ENCODE measurements at places on chromosomes 6 and 20.
A peak's percentile ranks its signal among the peaks of the same experiment; 100 is the strongest.

- no peak for DNase-seq
Observed at GRCh38 chr20:43844778-43845614, 69.7 kb upstream of the TOX2 start.

GRCh38 chr6:134446218-134446848, 128.4 kb upstream of the SGK1 start:
- DNase-seq = no peak

DNA sequence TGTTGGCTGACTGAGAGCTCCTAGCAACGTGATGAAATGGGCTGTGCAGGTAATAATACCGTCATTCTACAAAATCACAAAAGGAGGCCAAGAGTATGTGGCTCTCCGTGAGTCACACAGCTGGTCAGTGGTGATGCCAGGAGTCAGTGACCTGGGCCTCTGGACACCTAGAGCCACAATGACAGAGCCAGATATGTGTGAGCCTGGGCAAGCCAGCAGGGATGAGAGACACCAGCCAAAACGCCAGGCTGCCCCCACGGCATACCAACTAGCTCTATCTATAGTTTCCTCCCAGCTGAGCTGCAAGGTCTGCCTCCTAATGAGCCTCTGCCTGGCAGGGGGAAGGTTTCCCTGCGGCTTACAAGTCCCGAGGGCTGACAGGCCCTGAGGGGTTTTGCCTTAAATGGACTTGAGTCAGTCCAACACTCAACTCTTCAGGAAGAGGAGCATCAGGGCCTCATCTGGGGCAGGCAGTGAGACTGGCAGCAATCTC, 70.0 kb downstream of the CPNE5 start:
- no peak for DNase-seq

DNA sequence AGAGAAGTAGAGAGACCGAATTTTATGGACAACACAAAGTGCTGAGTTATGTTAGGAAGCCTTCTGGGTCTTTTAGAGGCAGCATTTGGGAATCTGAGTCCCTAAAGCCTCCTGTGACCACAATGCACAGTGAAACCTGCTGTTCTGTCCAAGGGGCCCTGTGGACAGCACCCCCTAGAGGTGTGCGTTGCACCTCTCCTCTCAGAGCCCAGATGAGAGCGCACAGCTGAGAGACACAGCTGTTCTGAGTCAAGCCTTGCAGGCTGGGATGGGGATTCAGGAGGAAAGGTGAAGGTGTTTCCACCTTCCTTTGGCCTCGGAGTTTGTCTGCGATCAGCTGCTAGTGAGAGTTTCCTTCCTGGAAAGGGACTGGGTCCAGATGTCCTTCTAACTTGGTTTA, 13.0 kb downstream of the PCK1 start:
- no peak for DNase-seq

DNA sequence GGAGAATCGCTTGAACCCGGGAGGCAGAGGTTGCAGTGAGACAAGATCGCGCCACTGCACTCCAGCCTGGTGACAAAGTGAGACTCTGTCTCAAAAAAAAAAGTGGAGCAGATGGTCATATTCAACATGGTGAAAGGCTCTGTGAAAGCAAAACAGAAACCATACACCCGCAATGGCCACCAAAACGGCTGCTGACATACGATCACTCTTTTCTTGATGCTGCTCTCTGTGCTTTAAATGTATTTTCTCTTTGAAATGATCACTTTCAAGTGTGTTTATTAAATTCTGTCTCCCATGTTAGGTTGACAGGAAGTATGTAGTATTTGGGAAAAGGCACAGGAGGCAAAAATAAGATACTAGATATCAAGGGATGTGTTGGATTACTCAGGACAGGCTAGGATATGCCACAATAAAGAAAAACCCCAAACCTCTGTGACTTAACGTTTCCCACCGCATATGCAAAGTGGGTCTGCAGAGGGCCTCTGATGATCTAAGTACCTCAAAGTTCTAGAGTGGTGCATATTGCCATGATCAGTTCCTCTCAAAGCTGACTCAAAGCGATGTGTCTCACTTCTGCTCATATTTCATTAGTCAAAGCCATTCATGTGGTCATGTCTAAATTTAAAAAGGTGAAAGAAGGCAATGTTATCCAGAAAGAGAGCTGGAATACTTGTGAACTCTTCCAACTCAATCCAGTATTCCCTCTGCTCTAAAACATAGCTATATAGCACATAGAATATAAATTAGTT, 155.1 kb upstream of the SOX4 start:
- DNase-seq = no peak

- no peak for DNase-seq
Observed at GRCh38 chr6:127641905-127642304, 64.9 kb downstream of the C6orf58 start.

- no peak for DNase-seq
Observed at GRCh38 chr20:3312940-3313682, 74.1 kb upstream of the SLC4A11 start.

GRCh38 chr6:40959781-40960327, 79.2 kb downstream of the UNC5CL start:
- DNase-seq = no peak

DNA sequence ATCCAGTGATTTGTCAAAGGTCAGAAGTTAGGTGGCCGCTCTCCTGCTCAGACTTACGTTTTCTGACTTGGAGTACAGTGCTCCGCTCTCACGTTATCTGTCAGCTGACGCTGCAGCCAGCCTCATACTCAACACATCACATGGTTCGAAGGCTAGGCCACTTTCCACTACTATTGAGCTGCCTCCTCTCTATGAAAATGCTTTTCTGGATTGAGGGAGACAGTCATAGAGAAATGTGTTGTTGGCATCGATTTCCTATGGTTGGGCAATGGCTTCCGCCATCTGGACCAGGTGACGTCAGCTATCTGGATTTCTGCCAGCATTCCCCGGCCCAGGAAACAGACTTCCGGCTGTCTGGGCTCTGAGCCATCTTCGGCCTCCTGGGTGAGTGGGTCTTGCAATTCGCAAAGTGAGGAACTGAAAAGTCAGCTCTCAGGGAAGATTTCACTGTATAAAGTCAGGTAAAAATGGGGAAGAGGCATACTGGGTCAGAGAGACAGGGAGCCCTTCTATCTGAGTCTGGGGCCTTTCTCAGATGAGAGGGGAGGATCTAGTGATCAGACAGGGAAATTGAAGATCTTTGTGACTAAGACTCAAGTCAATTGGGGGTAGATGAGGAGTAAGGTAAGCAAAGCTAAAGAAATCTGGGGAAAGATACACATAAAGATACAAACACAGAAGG, 37.5 kb upstream of the IER3 start:
- DNase-seq = peak; percentile 4

DNA sequence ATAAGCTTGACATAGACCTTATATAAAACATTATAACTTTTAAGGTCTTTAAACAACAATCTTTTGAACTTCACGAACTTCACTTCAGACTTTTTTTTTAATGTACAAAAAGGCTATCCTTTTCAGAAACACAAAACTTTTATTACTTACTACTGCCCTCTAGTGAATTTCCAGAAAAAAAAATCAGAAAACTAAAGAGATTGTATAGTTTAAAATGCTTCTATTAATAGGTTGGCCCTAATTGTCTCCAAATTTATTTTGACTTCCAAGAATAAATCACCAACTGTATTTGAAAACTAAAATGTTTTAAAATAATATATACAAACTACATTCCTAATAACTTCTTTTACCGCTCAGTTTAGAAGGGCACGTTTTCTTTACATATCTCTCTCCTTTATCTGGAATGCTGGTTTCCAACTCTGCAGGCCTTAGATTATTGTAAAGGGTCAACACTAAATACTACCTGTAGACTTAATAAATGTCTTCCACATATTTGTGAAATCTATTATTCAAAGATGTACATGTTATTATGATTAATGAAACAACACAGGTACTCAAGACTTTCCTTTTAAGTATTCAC, 66.8 kb downstream of the LMBRD1 start:
- no peak for DNase-seq

- no peak for DNase-seq
Observed at GRCh38 chr6:3569816-3570215, 113.0 kb upstream of the SLC22A23 start.

GRCh38 chr20:49945701-49946477, 9.7 kb downstream of the RNF114 start:
- DNase-seq = no peak

DNA sequence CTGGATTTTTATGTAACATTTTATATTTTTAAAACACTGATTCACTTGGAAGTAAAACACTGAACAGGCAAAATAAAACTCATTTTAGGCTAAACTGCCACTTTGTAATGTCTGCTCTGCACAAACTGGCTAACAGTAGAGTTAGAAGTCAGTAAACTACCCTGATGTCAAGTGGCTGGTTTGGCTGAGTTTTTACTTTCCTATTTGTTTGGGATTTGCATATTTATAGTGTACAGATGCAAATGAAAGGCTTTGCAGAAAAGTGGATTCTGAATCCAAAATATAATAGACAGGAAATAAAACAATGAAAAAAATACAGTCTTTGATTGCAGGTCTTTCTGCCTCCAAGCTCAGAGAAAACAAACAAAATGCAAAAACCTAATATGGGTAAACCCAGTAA, 213.1 kb downstream of the CDH26 start:
- DNase-seq = no peak

- no peak for DNase-seq
Observed at GRCh38 chr6:167748458-167749379, 78.0 kb upstream of the AFDN start.

- DNase-seq = no peak
Observed at GRCh38 chr6:27754408-27754782, 157.8 kb downstream of the OR2B2 start.

DNA sequence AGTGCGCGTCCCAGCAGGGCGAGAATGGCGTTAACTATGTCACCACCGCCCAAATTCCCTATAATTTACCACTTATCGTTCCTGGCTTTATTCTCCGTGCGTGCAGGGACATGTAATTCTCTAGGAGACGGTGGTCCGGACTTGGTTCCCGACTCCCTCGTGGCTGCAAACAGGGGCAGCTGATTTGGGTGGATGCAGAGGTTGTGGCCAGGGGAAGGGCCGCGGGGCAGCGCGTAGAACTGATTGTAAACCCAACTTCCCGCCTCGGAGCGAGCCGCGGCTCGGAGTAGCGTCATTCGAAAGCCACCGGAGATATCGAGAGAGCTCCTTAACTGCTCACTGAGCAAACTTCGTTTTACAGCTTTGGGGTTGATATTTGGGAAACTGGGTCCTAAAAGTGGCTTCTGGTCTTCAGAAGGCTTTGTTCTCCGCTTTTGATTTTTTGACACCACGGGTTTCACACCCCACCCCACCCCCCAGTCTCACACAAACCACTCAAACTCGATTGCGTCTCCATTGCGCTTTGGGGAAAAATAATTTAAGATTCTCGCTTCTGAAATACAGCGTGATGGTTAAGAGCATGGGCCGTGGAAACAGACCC, 17.5 kb upstream of the ZSCAN9 start:
- DNase-seq = no peak

GRCh38 chr20:945841-946240, 29.7 kb upstream of the ANGPT4 start:
- no peak for DNase-seq

DNA sequence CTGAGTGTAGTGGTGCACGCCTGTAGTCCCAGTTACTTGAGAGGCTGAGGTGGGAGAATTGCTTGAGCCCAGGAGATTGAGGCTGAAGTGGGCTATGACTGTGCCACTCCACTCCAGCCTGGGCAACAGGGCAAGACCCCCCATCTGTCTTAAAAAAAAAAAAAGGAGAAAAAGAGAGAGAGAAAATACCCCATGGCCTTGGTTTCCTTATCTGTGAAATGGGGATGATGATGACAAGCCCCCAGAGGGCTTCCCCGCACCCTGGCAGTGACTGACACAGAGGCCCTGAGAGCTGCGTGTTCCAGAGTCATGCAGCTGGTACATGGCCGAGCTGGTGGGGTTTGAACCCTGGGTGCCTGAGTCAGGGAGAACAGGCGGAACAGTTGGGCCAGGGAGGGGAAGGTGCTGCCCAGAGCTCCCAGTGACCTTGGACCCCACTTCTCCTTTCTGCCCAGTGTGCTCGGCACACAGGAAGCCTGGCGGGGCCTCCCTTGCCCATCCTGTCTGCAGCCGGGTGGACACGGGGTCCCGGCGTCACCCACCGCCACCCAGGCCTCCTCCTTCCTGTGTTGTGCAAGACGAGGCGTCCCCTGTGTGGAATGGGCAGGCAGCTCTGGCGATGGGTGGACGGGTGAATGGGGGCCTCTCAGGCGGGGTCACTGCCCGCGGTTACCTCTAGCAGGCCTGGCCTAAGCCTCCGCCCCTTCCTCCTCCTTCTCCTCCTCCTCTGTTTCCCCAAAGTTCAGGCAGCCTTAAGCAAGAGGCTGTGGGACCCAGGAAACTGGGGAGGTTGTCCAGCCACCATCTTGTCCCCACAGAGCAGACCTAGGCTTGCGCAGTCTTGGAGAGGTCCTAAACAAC, 84.2 kb downstream of the CEBPB start:
- no peak for DNase-seq

GRCh38 chr6:53295176-53295575, 53.6 kb downstream of the ELOVL5 start:
- no peak for DNase-seq

GRCh38 chr20:33209789-33210188, 7.4 kb upstream of the BPIFA3 start:
- DNase-seq = no peak

- no peak for DNase-seq
Observed at GRCh38 chr6:16694781-16695578, 66.3 kb downstream of the ATXN1 start.

- no peak for DNase-seq
Observed at GRCh38 chr20:63254606-63255384, 532 bp upstream of the NKAIN4 start.

DNA sequence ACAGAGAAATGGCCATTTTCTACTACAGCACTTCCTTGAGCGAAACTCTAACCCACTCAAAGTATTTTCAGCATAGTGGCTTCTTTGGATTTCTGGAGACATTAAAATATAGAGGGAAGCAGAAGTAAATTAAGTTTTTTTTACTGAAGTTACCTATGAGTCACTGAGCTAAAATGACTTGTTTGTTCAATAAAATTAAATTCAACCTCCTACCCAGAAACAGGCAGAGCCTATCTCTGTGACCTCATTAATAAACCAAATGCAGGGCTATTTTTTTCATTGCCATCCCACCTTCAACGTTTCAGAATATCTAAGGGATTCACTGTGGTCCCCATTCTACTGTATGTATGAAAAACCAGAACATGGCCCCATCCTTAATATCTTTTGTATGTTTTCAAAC, 133.0 kb downstream of the MTFR2 start:
- DNase-seq = no peak
